ENCODE measurements at places on chromosomes 11 and 22.
A peak's percentile ranks its signal among the peaks of the same experiment; 100 is the strongest.

- no peaks in the 10 kb centered on the region for H3K27me3 ChIP-seq
- H3K27ac ChIP-seq: no peak overlapping the region
- H3K4me3 ChIP-seq: no peak overlapping the region
- no peak for DNase-seq
- H3K36me3 ChIP-seq: no peaks in the 10 kb centered on the region
Measured at GRCh38 chr22:20178915-20179227, 28.0 kb upstream of the CCDC188 start.

- peak; percentile 54 for DNase-seq
- H3K4me1 ChIP-seq: peaks cover 2% of the 10 kb centered on the region
- peaks cover 27% of the 10 kb centered on the region for H3K36me3 ChIP-seq
- H3K27ac ChIP-seq: no peak overlapping the region
Measured at GRCh38 chr11:17991783-17992433, 20.9 kb downstream of the SERGEF start.

DNA sequence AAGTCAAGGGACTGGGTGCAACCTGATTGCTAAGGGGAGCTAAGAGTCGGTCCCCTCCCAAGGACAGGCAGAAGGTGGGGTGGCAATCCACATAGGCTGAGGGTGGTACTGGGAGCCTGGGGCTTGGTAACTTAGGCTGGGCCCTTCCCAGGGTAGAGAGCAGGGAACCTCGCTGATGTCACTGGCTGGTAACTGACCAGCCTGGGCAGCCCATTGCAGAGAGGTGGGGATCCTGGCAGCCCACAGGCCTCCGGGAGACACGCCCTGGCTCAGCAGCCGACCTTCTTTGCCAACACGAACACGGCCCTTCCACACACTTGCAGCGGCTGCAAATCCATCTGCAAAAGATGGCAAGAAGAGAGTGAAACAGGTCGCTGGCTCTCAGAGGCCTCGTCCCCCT lies 25.4 kb downstream of the A4GALT start:
- no peaks in the 10 kb centered on the region for H3K36me3 ChIP-seq
- H3K27me3 ChIP-seq: no peaks in the 10 kb centered on the region
- no peaks in the 10 kb centered on the region for H3K4me1 ChIP-seq
- H3K27ac ChIP-seq: no peak overlapping the region
- DNase-seq: no peak

- no peak overlapping the region for H3K4me3 ChIP-seq
- no peaks in the 10 kb centered on the region for H3K4me1 ChIP-seq
- no peak for DNase-seq
- no peak overlapping the region for H3K27ac ChIP-seq
- peaks cover 2% of the 10 kb centered on the region for H3K27me3 ChIP-seq
Measured at GRCh38 chr11:70901951-70902521, 350.3 kb downstream of the SHANK2 start.

GRCh38 chr11:70778883-70779282 lies 380.6 kb downstream of the CTTN start:
- H3K4me1 ChIP-seq: no peaks in the 10 kb centered on the region
- H3K27ac ChIP-seq: no peak overlapping the region
- no peaks in the 10 kb centered on the region for H3K36me3 ChIP-seq
- peaks cover 2% of the 10 kb centered on the region for H3K27me3 ChIP-seq

- DNase-seq: no peak
- no peaks in the 10 kb centered on the region for H3K27me3 ChIP-seq
- no peaks in the 10 kb centered on the region for H3K36me3 ChIP-seq
- H3K27ac ChIP-seq: no peak overlapping the region
- H3K4me3 ChIP-seq: no peak overlapping the region
- no peaks in the 10 kb centered on the region for H3K4me1 ChIP-seq
Measured at GRCh38 chr11:55732936-55733335, 40.3 kb upstream of the OR5D13 start.

DNA sequence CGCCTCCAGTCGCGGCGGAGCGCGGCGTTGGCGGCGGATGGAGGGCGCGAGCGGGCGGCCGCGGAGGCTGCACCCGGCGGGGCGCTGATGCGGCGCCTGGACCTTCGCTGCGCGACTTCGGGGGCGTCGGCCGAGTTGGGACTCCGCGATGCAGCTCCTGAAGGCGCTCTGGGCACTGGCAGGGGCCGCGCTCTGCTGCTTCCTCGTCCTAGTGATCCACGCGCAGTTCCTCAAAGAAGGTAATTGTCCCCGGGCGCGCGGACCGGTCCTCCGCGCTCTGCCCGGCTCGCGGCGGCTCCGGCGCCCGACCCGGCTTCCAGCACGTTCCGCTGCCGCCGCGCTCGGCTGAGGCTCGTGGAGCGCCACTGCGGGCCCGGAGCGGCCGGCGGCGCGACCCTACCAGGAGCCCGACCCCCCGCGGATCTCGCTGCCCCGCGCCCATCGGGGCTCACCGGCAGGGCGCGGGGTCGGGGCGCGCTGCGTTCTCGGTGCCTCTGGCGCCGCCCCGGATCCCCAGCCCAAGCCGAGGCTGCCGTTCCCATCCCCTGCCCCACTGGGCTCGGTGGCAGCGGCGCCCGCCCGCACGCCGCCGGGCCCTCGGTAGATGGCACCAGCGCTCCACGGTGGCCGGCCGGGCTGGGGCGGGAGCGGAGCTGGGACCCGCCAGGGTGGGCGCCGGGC lies 1251.2 kb downstream of the BRD1 start:
- peaks cover 2% of the 10 kb centered on the region for H3K4me1 ChIP-seq
- no peak overlapping the region for H3K27ac ChIP-seq
- no peak overlapping the region for H3K4me3 ChIP-seq

DNA sequence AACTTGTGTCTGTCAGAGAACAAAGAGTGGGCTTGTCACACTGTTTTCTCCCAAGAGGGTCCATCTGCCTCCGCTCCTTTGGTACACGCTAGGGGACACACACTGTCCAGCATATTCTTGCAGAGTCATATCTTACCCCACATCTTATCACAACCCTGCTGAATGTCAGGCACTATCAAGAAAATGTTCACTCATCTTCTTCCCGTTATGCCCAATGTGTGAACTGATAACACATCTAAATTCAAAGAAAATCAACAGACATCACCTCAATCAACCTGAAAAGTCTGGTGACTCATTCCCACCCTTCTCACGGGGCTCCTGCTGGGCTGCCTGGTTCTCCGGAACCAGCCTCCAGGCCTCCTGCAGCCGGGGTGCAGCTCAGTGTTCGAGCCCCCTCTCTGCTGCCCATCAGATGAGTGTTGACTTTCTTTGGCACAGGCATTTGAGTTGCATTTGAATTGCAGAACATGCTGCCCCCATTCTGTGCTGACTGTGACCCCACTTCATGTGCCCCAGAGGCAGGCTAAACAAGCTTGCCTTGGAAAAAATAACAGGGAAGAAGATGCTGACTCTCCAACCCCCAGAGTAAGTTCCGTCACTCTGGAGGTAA lies 19.4 kb downstream of the GRAP2 start:
- DNase-seq: peak; percentile 83
- H3K36me3 ChIP-seq: peaks cover 22% of the 10 kb centered on the region
- H3K27me3 ChIP-seq: no peaks in the 10 kb centered on the region
- peak overlapping the region; percentile 93 for H3K27ac ChIP-seq
- peaks cover 80% of the 10 kb centered on the region for H3K4me1 ChIP-seq

- peak overlapping the region; percentile 65 for H3K4me3 ChIP-seq
- H3K4me1 ChIP-seq: peaks cover 59% of the 10 kb centered on the region
- peak overlapping the region; percentile 82 for H3K27ac ChIP-seq
- no peaks in the 10 kb centered on the region for H3K36me3 ChIP-seq
- H3K27me3 ChIP-seq: no peaks in the 10 kb centered on the region
- peak; percentile 78 for DNase-seq
Measured at GRCh38 chr11:13338427-13339069, 61.0 kb downstream of the BMAL1 start.

GRCh38 chr11:69870766-69871165 lies 51.5 kb upstream of the FGF3 start:
- H3K4me3 ChIP-seq: no peak overlapping the region
- no peaks in the 10 kb centered on the region for H3K36me3 ChIP-seq
- peaks cover 9% of the 10 kb centered on the region for H3K27me3 ChIP-seq
- no peak overlapping the region for H3K27ac ChIP-seq
- no peaks in the 10 kb centered on the region for H3K4me1 ChIP-seq

DNA sequence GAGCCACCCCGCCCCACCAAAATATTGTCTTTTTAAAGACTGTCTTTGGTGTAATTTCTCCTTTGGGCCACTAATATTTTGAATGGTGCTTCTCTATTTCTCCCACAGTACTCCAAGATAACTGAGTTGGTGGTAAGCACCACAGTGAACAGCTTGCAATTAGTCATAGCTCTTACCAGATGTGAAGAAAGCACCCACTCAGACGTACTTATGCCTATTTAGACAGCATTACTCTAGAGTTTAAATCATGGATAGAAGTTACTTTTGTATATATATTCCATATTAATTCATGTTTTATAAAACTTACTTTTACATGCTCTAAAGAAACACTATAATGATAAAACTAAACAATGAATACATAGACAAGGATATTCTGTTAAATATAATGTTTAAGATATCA lies 12.7 kb downstream of the ANO3 start:
- no peak overlapping the region for H3K27ac ChIP-seq
- H3K4me1 ChIP-seq: no peaks in the 10 kb centered on the region
- no peak for DNase-seq

GRCh38 chr11:60607483-60607882 lies 91.9 kb upstream of the MS4A8 start:
- H3K4me1 ChIP-seq: peaks cover 10% of the 10 kb centered on the region
- DNase-seq: no peak
- no peak overlapping the region for H3K4me3 ChIP-seq
- peaks cover 13% of the 10 kb centered on the region for H3K27me3 ChIP-seq

GRCh38 chr11:83801799-83802198 lies 515.6 kb upstream of the CCDC90B start:
- no peak for DNase-seq
- H3K4me3 ChIP-seq: no peak overlapping the region

DNA sequence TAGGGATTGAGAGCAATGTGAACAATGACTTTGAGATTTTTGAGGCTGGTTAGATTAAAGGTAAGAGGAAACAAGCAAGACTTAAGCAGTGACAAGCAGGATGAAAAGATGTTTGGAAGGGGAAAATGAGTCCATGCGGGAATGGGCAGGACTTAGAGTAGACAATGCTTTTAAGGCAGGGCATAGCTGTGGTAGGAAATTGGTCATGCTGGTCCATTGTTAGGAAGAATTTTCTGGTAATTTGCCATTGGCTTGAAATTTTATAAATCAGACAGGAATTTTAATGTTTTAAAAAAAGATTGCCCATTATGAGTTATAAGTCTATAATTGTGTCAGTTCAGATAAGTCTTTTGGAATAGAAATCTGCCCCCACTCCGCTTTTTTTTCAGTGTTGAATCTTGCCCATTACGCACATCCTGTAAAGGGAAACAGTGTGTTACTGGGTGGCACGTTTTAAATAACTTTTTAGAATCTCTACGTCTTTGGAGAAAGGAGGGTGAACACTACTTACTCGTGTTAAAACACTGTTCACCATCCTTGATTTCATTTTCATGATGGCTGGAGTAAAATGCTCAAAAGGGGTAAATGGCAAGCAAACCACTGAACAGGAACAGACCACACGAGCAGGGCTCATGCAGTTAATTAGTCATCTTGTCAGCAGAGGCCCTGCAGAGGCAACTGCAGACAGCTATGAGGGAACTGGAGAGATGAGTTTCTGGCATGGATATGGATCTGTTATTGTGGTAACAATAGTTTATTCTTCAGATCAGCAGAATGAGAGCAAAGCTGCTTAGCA lies 25.0 kb downstream of the SWAP70 start:
- H3K27ac ChIP-seq: no peak overlapping the region
- H3K4me1 ChIP-seq: no peaks in the 10 kb centered on the region
- H3K4me3 ChIP-seq: no peak overlapping the region

DNA sequence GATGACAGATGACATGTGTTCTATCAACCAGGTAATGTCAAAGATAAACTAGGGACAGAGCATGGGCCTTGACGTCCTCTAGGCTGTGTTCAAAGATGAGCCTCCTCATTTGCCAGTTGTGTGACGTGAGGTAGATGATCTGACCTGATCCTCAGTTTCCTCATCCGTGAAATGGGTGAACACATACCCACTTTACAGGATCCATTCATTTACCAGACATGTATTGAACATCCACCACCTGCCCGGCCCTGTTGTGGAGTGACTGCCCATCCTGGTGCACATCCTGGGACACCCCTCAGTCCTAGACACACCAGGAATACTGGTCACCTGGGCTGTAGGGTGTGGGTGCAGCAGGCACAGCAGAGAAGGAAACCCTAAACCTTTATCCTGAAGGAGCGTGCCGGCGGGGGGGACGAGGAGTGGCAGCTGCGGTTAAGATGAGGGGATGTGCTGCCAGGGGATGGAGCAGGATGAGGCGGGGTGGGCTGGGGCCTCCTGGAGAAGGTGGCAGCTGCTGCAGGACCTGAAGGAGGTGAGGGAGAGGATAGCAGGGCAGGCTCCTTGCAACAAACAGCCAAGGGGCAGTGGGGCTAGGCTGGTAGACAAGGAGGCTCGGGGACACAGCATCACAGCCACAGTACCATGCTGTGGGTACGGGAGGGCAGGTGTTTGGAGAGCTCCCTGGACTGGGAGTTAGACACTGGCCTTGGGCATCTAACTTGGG lies 8.4 kb downstream of the CLDN5 start:
- H3K4me1 ChIP-seq: no peaks in the 10 kb centered on the region
- no peak overlapping the region for H3K4me3 ChIP-seq
- H3K36me3 ChIP-seq: peaks cover 69% of the 10 kb centered on the region
- no peaks in the 10 kb centered on the region for H3K27me3 ChIP-seq
- H3K27ac ChIP-seq: no peak overlapping the region

- no peak overlapping the region for H3K27ac ChIP-seq
- H3K27me3 ChIP-seq: no peaks in the 10 kb centered on the region
- H3K4me3 ChIP-seq: no peak overlapping the region
- peaks cover 53% of the 10 kb centered on the region for H3K4me1 ChIP-seq
Measured at GRCh38 chr22:20933910-20934309, 16.7 kb downstream of the CRKL start.

DNA sequence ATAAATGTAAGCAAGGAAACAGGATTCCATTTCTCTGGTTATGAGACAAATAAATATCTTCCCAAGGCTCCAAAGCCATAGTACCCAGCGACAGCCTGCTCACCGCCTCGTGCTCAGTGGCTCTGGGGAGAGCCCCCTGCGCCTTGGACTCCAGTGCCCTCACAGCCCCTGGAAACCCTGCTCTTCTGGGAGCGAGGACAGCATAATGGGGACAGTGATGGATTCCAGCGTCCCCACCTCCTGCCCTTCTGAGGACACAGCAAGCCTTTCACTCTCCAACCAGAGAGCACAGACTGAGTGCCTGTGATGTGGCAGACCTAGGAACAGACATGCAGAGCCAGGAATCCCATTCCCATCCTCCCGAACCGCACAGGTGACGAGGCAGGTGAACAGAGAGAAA lies 660.8 kb downstream of the TBC1D22A start:
- H3K4me1 ChIP-seq: no peaks in the 10 kb centered on the region
- peaks cover 12% of the 10 kb centered on the region for H3K27me3 ChIP-seq

DNA sequence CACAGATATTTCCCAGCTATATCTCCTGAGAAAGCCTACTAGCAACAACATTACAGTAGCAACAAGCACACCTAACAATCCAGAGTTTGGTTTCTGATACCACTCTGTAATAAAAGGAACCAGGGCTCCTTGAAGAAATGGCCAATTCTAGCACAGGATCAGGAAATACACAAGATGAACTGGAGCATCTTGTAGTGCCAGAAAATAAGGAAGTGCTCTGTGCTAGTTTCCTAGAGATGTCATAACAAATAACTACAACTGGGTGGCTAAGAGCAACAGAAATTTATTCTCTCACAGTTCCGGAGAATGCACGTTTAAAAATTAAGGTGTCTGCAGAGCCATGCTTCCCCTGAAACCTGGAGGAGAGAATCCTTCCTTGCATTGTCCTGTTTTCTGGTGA lies 217.8 kb downstream of the KIRREL3 start:
- DNase-seq: no peak
- no peak overlapping the region for H3K4me3 ChIP-seq
- H3K27ac ChIP-seq: no peak overlapping the region

- H3K4me3 ChIP-seq: no peak overlapping the region
- H3K27ac ChIP-seq: no peak overlapping the region
- peaks cover 11% of the 10 kb centered on the region for H3K4me1 ChIP-seq
- DNase-seq: peak; percentile 94
- H3K36me3 ChIP-seq: peaks cover 2% of the 10 kb centered on the region
Measured at GRCh38 chr22:36180038-36180880, 19.7 kb upstream of the APOL3 start.

Measured in activated CD8-positive, alpha-beta T cell treated with anti-CD3 and anti-CD28 coated beads for 36 hours (primary cell).